Left colon (tissue), 2 donors: ENCODE measurements at places on chromosomes 13 and 19. TPM values are rescaled to one million over a fixed set of nuclear protein-coding genes. Genes with fewer than 3 reads are reported as not detected.

The RXFP2 gene
- total RNA-seq: not detected

The PSPN gene
- total RNA-seq: 3.8 TPM

The UPF3A gene
- 32.6 TPM for total RNA-seq

The GNG7 gene
- 1.4 TPM for total RNA-seq

The ZNF134 gene
- 9.0 TPM for total RNA-seq

The ADPRHL1 gene
- 4.0 TPM for total RNA-seq

The BCL3 gene
- total RNA-seq: 81.5 TPM

The CD70 gene
- total RNA-seq: not detected

The CYP2F1 gene
- not detected for total RNA-seq

The BEST2 gene
- 139 TPM for total RNA-seq

The PRSS57 gene
- not detected for total RNA-seq

DNA sequence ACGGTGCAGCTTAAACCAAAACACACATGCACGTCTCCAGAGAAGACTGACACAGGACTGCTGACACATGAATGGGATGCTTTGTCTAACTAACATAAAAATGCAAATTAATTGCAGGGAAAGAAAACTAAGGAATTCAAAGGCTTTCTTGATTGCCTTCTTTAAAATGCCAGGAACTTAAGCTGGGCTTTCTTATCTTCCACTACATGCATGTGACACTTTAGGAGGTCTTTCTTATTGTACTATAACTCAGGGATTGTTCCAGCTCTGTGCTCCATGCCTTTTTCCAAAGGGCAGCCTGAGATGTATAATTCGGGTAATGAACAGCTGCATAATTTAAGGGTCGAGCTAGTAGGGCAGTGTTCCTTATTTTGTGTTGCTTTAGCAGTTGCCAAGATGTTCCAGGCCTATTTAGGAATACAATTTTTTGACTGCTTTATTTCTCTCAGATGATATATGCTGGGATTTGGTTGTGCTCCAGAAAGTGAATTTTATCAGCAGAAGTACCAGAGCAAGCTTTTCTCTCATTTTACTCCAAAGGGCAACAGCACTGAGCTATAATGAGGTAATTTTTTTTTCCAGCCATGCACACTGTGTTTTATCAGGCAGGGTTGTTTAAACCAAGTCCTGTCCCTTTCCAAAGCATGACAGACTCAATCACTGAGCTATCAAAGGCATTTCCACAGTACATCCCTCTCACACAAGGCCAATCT, 885.2 kb downstream of the PCDH9 start:
- no peak for DNase-seq

DNA sequence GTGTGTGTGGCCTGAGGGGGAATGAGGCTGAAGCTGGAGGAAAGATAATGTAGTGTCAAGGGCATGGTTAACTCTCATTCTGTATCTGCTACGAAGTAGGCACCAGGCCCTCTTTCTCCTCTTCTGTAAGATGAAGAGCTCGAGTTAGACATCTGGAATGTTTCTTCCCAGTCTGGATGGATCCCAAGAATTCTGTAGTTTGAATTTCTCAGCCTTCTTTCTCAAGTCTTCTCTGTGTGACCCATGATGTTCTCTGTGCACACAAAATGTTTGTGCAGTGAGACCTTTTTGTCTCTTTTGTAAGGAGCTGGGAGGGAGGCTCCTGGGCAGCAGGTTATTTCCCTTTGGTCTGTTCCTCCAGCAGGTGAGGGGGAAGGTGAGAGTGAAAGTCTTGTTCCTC, 13.7 kb downstream of the FGF9 start:
- DNase-seq: no peak

- DNase-seq: no peak
Observed at GRCh38 chr13:40408602-40409001, 257.8 kb downstream of the FOXO1 start.

DNA sequence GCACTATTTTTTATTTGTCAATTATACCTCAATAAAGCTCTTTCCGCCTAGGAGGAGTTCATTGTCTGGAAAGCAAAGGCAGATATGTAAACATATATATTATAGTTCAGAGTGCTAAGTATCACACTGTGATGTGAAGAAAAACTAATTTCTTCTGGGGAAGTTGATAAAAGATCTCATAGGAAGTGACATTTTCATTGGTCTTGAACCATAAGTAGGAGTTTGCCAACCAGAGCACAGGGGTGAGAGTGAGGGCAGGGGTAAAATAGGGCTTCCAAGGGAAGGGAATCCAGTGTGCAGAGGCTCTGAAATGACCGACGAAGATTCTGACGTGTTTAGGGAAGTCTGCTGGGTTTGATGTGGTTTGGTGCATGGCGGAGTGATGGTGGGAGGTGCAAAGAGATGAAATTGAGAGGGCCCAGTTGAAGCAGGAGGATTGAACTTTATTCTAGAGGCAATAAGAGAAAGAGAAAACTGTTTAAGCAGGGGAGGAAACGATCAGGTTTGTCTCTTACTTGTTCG, 780 bp upstream of the GTF2F2 start:
- no peak for DNase-seq

DNA sequence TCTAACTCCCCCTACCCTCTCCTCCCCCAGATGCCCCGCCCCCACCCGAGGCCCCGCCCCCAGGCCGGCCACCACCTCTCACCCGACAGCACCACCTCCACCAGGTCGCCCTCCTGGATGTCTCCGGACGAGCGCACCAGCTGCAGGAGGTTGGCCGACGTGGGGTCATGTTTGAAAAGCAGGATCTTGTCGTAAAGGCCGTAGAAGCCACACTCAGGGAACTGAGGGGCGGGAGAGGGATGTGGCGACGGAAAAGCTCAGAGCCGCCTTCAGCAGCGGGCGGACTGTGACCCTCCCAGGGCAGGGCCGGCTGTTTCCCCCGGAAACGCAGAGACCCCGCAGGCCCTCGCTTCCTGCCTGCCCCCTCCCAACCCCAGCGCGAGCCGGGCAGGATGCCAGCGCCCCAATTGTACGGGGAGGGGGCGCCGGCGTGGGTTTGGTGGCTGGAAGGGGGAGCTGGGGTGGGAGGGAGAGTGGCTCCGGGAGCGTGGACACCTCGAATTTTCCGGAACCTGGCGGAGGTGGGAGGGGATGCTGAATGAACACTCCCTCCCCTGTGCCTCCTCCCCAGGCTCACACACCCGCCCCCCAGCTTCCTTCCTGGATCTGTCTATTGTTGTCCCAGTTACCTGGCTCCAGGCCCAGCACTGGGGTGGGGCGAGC, 3.0 kb downstream of the PRKD2 start:
- DNase-seq: peak; percentile 97

GRCh38 chr13:51207881-51208280, 14.3 kb upstream of the FAM124A start:
- DNase-seq: no peak

DNA sequence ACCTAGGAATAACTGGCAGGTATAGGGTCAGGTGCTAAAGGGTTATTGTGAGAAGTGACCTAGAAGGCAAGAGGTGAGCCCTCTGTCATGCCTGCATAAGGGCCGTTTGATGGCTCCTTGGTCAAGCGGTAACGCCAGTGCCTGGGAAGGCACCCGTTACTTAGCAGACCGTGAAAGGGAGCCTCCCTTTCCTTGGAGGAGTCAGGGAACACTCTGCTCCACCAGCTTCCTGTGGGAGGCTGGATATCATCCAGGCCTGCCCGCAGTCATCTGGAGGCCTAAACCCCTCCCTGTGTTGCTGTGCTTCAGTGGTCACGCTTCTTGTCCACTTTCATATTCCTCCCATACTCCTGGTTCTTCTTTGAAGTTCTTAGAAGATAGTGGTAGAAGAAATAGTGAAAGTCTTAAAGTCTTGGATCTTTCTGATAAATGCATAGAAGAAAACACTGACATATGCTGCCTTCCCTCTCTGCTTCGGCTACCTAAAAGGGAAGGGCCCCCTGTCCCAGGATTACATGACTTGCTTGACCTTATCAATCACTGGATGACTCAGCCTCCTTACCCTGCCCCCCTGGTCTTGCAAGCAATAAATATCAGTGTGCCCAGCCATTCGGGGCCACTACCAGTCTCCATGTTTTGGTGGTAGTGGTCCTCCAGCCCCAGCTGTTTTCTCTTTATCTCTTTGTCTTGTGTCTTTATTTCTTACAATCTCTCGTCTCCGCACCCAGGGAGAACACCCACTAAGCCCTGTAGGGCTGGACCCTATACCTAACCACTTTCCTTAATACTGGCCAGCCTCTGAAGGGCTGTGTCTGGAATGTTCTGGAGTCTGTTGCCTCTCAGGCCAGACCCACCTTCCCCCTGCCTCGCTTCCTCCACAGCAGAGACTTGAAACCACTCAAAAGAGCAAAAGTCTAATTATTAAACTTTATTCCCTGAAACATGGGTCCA, 16.1 kb upstream of the ABCC4 start:
- no peak for DNase-seq

- no peak for DNase-seq
Observed at GRCh38 chr13:107817647-107818287, 397.6 kb downstream of the LIG4 start.

DNA sequence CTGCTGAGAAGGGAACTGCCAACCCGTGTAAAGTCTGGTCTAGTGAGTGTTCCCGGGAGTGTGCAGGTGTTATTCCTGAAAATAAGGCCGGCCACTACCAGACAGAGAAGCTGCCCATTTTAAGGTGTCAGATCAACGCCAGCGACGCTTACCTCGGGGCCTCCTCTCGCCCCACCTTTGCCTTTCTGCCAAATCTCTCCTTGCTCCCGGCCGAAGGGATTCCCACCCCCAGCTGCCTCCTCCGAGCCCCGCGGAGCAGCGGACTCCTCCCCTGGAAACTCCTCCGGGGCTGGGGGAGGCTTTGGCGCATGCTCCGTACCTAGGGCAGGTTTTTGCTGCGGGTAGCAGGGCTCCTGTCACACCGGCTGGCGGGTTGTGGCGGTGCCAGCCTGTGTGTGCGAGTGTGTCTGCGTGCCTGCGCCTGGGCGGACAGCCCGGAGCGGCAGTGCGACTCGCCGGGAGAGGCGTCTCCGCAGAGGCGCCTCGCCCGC, at the start of gene HS6ST3:
Gene HS6ST3 (plus strand): TSS at position 359 of the 491 bp plus-strand sequence.
- DNase-seq: peak; percentile 11

DNA sequence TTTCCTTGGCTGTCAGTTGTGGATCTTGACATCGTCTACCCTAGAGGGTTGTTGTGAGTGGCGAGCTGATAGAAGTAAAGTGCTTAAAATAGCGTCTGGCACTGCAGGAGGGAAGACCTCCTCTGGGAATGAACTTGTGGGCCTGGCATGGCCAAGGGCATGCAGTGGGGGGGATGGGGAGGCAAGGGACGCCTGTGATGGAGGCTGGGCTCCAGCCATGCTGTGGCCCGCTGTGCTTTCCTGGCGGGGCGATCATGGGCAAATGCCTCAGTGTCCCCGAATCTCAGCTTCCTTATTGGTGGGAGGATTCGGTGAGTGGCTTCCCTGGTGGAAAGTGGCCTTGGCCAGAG, 10.7 kb downstream of the CARM1 start:
- no peak for DNase-seq

- DNase-seq: no peak
Observed at GRCh38 chr13:51799261-51799660, 4.7 kb downstream of the DHRS12 start.

- no peak for DNase-seq
Observed at GRCh38 chr19:44960906-44961728, 5.9 kb downstream of the CLPTM1 start.

DNA sequence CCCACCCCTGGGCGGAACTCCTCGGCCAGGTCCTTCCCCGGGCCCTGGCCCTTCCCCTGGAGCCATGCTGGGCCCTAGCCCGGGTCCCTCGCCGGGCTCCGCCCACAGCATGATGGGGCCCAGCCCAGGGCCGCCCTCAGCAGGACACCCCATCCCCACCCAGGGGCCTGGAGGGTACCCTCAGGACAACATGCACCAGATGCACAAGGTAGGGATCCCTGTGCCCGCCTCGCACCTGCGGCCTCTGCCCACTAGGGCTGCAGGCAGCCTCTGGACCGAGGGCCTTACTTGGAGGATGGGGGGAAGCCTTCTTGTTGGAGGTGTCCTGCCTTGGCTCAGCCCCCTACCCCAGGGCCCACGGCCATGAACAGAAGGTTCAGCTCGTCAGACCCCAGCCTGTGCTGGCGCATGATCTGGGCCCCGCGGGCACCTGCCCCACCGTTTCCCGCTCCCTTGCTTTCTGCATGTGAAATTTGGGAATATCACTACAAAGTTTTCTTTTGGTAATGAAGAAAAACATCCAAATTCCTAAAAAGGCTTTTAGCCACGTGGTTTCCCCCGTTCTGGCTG, 23.4 kb downstream of the SMARCA4 start:
- no peak for DNase-seq

DNA sequence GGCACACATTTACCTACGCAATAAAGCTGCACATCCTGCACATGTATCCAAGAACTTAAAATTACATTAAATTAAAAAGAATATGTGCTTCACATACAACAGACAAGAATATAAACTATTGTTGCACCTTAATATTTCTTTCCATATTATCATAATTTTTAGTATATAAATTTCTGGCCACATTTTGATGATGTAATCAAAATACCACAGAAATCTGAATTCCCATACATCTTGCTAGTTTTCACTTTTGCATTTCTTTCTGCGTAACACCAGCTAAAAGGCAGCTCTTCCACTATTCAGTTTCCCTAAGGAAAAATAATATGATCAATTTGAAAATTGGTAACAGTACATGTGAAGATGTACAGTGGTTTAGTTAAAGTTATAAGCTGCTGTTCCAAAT, 42.6 kb downstream of the FGF14 start:
- no peak for DNase-seq

GRCh38 chr13:99956473-99957349, 14.9 kb downstream of the ZIC5 start:
- DNase-seq: no peak

DNA sequence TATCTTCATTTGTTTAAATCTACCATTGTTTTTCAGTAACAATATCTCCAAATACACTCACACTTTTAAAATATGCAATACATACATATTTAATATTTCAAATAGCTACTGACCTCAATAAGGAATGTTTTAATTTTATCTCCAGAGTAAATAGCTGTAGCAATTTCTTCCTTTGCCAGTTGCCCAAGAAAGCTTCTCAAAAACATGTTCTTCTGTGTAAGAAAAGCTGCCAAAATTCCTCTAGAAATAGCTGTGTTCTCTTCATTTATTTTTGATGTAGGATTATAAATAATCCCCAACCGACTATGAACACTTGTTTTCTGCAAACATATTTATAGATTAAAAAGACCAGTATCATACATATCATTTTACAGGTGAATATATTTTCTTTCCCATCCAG, 150.5 kb downstream of the UGGT2 start:
- no peak for DNase-seq

DNA sequence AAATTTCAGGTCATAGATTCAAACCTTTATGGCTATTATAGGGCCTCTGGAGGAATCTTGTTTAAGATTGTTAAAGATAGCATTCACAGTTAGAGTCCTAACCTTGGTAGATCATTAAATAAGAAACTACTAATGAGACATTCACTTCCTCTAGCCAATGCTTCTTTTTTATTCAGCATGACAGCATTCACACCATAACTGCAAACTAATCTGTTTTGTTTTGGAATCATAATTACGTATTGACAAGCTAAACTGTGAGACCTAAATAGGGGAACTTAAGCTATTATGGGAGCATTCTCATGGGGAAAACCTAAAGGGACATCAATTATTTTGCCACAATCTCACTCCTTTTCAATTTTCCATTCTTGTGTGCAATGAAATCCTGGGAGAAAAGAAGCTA, 653.8 kb downstream of the PCDH9 start:
- DNase-seq: no peak
